Fibroblast of skin of left biceps (primary cell): ENCODE measurements at places on chromosomes 5 and 9.

GRCh38 chr9:131419026-131419614 is 25.2 kb downstream of the PRRC2B start:
- DNase-seq = no peak

DNA sequence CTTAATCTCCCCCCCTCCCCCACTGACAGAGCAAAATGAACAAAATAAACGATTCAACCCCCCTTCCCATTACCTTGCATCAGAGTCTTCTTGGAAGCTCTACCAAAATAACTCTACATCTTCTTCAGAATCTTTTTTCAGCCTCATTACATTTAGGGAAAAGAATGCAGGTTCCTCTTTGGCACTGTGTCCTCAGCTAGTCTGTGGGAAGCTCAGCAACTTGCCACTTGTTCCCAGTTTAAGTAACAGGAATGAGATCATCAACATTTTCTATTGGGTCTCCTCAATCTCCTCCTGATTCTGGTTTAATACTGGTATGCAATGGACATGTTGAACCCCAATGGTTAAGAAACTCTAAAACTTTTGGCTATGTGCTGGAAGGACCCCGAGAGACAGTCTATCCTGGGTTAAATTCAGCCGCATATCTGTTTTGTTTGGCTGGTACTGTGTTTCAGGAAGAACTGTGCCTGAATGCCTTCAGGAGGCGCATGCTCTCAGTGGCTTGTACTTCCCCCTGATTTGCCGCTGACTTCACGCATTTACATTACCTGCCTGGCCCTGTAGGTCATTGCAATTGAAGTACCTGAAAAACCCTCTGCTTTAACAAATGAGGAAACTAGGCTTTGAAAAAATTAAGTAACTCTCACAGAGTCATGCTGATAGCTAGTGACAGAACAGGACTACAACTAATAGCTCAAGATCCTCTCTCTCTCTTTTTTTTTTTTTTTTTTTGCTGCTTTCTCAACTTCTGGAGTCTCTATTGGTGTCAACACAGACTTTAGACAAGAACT is 78.1 kb upstream of the HMHB1 start:
- DNase-seq = no peak

GRCh38 chr5:40333459-40334241 is 346.1 kb upstream of the PTGER4 start:
- DNase-seq = no peak

DNA sequence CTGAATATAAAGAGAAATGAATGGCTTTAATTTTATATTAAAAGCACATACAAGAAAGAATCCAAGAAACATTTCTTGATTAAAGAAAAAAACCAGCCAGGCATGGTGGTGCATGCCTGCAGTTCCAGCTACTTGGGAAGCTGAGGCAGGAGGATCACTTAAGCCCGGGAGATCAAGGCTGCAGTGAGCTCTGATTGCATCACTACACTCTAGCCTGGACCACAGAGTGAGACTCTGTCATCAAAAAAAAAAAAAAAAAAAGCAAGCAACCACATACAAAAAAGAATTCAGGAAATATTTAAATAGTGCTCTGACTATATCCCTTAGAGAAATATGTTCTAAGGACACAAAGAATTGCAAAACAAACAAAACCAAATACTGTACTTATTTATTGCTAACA is 2.5 kb upstream of the PLAC8L1 start:
- DNase-seq = no peak
